ENCODE measurements at places on chromosomes 7 and 10.

DNA sequence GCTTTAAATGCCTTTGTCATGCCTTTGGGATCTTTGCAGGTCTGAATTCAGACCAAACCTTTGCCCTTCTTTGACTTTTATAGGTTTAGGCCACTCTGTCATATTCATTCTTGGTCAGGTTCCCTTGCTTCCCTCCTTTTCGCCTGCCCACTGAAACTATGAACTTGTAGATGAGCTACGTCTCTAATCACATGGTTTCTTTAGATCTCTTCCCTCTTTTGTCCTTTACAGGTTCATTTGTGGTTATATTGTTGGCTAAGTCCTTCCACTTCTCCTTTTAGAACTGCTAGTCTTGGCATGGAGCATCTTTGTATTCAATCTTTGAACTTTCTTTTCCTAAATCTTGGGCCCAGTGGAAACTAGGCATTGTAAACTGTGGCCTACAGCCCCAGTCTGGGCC lies 104.0 kb upstream of the ZEB1 start:
- no peak for DNase-seq

GRCh38 chr7:76008156-76008687 lies 13.8 kb upstream of the TMEM120A start:
- no peak for DNase-seq

GRCh38 chr7:608954-609353 lies 89.3 kb upstream of the PDGFA start:
- DNase-seq, result no peak

- peak; percentile 56 for DNase-seq
Measured at GRCh38 chr7:86913709-86914108, 145.7 kb downstream of the ELAPOR2 start.

DNA sequence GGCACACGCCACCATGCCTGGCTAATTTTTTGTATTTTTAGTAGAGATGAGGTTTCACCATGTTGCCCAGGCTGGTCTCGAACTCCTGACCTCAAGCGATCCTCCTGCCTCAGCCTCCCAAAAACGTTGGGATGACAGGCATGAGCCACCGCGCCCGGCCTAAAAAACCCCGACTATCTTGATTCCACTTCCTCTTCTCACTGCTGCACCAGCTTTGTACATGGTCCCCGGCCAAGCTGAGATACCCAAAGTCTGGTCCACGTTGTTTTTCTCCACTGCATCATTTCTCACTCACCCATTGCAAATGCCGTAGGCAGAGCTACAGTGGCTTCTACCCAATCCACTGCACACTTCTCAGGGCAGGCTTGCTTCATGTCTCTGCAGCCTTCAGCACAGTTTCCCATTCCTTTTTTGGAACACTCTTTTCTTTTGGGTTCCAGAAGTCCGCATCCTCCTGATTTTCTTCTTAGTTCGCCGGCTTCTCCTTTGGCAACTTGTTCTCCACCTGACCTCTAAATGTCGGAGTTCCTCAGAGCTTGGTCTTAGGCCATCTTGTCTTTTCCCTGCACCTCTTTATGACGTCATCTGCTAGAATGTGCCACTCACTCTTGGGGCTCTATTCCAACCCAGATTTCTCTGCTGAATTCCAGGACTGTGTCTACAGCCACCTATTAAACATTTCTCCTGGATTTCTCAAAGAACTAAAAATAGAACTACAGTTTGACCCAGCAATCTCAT lies 6.0 kb upstream of the GNB2 start:
- DNase-seq, result no peak

DNA sequence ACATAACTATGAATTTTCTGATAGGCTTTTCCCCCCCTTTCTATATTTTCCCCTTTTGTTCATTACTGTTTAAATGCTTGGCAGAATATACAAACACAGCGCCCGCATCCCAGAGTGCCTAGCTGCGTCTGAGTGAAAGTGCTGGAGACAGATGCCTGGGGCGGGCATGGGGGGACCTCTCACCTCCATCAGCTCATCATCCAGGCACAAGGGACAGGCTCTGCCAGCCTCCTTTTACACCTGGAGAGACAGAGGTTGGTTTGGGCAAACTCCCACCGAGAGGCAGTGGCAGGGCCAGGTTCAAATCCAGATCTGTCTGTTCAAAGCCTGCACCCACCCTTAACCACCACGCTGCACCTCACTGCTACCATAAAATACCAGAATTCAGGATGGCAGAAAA lies 104.5 kb downstream of the FAM53B start:
- DNase-seq, result no peak

DNA sequence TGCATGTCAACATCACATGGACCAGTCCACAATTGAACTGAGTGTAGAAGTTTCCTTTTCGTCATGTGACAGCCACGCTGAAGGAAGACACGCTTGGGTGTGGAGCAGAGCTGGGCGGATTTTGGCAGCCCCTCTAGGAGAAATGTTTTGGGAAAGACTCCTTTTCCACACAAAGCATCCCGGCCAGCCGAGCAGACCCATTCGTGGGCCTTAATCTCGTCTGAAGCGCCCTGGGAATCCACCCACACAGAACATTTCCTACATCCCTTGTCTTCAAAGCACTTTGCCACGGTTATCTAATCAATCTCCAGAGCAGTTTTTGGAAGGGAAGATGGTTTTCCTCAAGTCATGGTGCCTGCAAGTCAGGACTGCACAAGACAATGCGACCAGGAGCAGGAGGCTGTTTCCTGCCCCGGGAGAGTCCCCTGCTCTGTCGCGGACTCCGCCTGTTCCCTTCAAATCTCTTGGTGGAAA lies 8.4 kb upstream of the IFT22 start:
- no peak for DNase-seq

- DNase-seq, result peak; percentile 50
Measured at GRCh38 chr7:113159746-113160339, 41.5 kb upstream of the SMIM30 start.

DNA sequence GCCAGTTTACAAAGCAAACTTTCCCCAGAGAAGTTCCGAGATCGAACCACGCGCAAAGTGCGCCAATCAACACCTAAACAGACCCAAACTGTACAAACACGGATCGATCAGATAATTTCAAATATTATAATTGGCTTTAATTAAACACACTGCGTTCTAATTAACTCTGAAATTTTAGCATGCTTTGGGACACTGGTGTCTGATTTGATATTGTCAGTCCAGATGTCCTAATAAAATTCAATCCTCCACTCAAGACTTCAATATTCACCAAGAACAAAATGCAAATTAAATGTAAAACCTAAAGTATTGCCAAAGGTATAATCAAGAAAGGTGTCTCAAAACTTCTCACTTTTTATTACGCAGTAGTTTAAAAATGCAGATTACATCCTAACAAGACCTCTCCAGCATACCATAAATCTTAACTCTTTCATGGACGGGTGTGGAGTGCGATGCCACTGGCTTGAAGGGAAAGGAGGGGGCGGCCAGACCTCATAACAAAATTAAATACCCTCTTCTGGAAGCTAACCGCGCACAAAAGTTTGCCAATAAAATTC lies 5.9 kb upstream of the EBF3 start:
- no peak for DNase-seq

- DNase-seq, result peak; percentile 91
Measured at GRCh38 chr10:62454687-62455397, 80.7 kb downstream of the ZNF365 start.

GRCh38 chr10:71442859-71443570 lies 46.3 kb downstream of the CDH23 start:
- DNase-seq, result no peak

DNA sequence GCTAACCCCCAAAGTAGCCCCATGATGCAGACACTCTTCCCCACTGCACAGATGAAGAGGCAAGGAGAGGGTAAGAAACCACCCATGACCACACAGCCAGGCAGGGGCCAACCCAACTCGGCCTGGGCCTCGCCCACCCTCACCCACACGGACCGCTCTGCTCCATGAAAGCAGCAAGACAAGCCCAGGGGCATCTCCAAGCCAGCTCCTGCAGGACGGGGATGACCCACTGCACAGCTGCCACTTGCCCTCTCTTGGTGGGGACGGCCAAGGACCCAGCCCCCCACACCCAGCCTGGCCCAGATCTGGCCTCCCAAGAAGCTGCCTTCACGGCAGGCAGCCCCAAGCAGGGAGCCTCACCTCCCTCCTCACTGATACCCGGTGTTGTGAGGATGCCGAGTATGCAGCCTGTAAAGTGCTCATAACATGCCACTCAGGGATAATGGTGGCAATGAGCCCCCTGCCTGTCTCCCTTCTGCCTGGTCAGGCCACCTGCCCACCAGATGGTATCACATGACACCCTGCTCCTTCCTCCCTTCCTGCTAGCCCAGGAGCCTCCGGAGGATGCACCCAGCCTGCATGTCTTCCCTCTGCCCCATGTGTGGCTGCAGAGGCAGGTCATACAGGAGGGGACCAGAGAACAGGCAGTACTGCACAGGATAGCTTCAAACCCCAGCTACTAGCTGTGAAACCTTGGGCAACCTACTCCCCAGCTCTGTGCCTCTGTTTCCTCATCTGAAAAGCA lies 23.3 kb downstream of the OGDHL start:
- DNase-seq, result no peak

GRCh38 chr10:14468726-14469125 lies 138.0 kb upstream of the FRMD4A start:
- DNase-seq, result no peak

DNA sequence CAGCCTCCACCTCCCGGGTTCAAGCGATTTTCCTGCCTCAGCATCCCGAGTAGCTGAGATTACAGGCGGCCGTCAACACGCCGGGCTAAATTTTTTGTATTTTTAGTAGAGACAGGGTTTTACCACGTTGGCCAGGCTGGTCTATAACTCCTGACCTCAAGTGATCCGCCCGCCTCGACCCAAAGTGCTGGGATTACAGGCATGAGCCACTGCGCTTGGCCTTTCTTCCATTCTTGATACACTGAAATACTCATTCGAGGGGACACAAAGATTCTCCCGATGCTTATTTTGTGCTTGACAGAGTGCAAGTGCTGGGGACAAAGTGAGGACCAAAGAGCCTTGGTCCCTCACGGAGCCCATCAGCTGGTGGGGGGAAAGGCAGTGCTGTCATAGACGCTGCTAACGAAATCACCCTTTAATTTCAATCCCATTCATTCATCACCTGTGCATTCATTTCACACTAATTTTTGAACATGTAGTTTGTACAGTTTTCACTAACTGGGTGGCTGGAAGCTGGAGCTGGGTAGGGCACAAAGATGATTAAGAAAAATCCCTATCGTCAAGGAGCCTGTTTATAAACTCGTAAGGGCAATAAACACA lies 621 bp upstream of the FAM133B start:
- no peak for DNase-seq

DNA sequence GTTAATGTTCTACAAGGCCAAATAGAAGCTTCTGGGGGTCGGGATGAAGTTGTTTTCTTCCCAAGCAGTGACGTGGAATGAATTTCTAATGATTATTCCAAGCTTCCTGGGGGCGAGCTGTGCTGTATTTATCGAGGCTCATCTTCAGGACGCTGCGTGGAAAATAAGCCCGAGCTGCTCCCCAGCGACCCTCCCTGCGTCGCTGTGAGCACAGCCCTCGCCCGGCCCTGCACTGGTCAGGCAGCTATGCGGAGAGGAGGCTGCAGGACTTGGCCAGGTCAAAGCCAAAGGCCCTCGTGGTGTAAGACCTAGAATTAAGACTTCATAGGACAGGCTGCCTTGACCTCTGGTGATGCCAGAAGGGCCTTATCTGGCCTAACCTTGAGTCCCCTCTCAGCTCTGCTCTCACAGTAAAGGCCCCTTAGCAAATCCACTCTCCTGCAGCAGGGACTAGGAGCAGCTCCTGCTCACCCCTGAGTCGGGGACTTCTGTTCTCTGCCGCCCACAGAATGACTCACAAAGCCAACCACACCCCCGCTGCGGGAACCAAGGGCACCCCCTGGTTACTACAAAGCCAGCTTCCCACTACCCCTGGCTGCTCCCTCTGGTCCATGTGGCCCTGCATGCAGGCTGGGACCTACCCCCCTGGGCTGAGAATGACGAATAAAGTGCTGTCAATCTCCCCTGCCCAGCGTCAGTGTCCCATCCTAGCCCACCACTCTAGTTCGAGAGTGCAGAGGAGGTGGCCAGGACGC lies 501.6 kb downstream of the TCERG1L start:
- DNase-seq, result no peak

- peak; percentile 97 for DNase-seq
Measured at GRCh38 chr10:70378122-70378521, 4.3 kb downstream of the LRRC20 start.

- DNase-seq, result no peak
Measured at GRCh38 chr7:151890355-151891004, 13.6 kb upstream of the PRKAG2 start.

DNA sequence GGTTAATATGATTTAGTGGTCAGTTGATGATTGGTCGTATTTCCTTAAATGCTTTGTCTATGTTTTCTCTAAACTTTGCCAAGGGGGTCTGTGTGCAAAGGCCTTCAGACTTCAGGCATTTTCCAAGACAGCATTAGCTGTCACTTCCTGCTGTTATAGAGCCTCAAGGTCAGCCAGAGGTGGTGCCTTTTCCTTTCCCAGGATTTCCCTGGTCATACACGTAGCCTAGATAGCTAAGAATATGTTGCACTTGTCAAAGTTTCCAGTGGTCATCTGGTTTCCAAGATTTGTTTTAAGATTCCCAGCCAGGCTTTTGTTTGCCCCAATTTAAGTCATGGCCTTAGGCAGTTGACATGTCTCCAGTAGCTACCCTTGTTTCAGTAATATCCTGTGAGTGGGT lies 133.2 kb upstream of the IGFBP3 start:
- no peak for DNase-seq

GRCh38 chr10:126434235-126434634 lies 46.0 kb upstream of the ADAM12 start:
- no peak for DNase-seq

DNA sequence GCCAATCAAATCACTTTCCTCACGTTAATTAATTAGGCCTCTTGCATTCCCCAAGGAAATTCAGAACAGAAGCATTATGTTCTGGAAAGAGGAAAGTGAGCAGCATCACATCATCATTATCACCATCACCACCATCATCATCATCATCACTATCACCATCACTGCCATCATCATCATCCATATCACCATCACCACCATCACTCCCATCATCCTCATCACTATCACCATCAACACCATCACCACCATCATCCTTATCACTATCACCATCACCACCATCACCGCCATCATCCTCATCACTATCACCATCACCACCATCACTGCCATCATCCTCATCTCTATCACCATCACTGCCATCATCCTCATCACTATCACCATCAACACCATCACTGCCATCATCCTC lies 31.4 kb upstream of the PLXNA4 start:
- no peak for DNase-seq

GRCh38 chr7:33592718-33593117 lies 312.6 kb upstream of the BMPER start:
- DNase-seq, result no peak

DNA sequence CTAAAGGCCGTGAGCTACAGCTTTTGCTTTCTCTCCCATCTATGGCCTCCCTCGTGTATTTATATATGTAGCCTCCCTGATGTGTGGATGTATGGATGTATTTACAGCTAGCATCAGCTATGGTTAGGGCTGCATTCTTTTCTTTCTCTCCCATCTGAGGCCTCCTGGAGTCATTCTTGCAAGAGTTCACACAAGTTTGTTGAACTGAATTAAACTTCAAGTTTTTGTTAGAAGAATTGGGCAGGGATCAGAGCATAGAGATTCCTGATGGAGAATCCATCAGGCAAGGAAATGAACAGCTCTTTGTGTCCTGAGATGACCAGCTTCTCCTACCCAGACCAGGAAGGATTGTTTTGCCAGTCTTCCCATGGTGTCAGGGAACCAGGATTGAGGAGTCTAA lies 60.3 kb downstream of the AHCYL2 start:
- no peak for DNase-seq

GRCh38 chr7:147510923-147511322 lies 1079.6 kb upstream of the C7orf33 start:
- DNase-seq, result peak; percentile 64
